NCI-H2171 (cell line): ENCODE measurements at places on chromosomes 12 and 14.
A peak's percentile ranks its signal among the peaks of the same experiment; 100 is the strongest.

GRCh38 chr12:11731455-11731854 lies 82.0 kb downstream of the ETV6 start:
- no peak for DNase-seq

DNA sequence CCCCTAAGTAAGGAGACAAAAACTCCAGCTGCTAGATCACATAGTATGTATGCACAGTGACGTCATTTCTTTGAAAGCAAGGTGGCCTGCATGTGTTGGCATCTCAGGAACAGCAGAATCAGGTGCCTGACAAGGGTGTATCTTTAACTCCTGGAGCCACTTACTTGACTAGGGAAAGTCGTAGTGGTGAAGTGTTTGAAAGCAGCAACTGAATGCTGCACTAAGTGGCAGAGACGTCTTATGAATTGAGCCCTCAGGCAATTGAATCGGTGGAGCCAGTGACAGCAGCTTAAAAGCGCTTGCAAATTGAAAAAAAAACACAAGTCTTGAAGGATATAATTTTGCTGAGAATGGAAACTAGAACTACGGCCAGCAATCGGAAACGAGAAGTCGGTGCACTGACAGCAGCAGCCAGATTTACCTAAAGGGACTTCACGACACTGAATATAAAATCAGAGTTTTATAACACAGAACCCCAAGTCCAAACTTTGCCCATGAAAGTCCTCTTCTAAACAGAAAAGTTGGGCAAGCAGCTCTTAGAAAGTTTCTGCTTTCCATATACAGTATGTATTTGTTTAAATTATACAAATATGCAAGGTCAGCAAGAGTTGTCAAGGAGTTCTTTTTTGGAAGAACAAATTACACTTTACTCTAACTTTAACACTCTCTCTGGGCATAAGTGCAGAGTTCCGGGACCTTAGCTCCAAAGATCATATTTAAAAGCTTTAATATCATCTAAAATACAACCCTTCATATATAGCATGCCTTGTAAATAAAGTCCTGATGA lies 1.1 kb downstream of the IGF1 start:
- DNase-seq: no peak

DNA sequence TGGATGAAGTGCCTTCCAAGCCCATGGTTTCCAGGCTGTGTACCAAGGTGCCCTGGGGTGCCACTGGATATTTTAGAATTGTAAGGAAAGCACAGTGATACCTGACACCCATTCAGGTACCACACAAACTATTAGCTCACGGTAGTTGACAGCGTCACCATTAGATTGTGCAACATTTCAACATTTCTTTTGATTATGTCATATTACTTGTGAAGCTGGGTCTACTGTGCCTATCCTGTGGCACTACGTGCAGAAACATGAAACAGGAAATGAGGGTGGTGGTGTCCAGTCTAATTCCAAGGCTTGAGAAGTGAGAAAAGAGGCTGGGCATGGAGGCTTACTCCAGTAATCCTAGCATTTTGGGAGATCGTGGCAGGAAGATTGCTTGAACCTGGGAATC lies 75.5 kb upstream of the CPM start:
- DNase-seq: peak; percentile 11

GRCh38 chr14:30417999-30418398 lies 141.0 kb upstream of the G2E3 start:
- no peak for DNase-seq

GRCh38 chr12:53287741-53288216 lies 7.6 kb upstream of the PFDN5 start:
- DNase-seq: peak; percentile 35

DNA sequence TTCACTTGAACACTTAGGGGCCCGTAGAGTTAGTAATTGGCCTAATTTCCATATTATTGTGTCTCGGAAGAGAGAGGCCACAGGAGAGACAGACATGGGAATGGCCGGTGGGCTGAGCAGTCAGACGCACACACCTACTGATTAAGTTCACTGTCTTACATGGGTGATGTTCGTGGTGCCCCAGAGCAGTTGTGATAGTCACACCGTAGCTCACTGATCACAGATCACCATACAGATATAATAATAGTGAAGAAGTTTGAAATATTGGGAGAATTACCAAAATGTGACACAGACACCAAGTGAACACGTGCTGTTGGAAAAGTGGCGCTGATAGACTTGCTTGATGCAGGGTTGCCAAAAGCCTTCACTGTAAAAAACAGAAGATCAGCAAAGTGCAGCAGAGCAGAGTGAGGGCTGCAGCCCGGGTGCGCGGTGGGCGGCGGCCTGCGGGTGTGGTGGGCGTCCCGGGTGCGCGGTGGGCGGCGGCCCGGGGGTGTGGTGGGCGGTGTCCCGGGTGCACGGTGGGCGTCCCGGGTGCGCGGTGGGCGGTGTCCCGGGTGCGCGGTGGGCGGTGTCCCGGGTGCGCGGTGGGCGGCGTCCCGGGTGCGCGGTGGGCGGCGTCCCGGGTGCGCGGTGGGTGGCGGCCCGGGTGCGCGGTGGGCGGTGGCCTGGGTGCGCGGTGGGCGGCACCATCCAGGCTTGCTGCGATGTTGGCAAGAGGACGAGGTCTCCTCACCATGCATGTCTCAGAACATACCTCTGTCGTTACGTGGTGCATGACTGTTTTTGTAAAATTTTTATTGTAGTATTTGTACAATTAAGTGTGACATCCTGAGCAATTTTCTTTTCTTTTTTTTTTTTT lies 34.3 kb upstream of the TEX22 start:
- DNase-seq: no peak

GRCh38 chr14:64561631-64562030 lies 11.9 kb downstream of the PPP1R36 start:
- DNase-seq: no peak

DNA sequence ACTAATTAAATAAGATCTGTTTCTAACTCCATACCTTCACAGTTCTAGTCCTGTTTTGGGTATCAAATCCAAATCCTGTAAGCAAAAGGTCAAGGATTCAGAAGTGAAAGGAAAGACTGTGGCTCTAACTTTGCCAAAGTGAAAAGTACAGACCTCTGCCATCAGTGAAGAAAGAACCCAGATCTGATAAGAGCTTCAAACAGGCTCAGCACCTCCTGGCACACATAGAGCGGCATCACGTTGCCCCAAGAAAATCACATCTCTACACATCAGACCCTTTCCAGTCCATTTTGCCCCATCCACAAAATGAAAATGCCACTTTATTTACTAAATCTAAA lies 23.2 kb downstream of the CLIP1 start:
- no peak for DNase-seq

DNA sequence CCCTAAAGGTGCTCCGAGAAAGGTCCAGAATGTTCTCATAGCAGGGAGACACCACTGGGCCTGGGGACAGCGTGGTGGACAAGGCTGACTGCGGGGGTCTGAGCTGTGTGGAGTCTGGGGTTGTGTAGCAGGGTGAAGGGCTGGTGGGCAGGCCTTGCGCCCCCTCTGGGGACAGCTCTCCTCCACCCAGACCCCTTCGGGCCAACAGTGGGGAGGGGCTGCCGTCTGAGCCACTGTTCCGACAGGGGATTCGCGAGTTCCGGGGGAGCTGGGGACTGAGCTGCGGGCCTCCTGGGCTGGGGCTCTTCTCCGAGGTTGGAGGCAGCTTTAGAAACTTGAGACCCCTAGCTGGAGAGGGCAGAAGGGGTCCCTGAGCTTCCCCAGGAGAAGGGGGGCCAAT lies 32.1 kb downstream of the NCKAP5L start:
- DNase-seq: no peak

DNA sequence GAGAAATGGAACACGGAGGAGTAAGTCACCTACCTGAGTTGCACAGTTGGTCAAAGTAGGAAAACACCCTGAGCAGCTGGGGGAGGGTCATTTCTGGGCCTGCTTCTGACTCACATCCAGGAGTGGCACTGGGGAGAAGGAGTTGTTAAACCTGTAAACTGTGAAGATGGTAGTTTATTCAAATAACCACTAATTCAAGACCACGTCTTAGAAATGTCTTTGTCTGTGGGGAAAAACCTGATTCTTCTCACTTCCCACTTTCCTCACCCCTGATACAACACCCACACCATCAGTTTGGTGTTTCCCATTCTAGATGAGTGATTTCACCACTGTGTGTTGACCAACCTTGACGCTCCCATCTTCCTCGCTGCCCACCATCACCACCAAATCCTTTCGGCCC lies 207.1 kb downstream of the ANO4 start:
- DNase-seq: no peak

GRCh38 chr14:96729889-96730288 lies 67.3 kb upstream of the VRK1 start:
- no peak for DNase-seq

GRCh38 chr12:92757597-92758121 lies 54.9 kb downstream of the PLEKHG7 start:
- DNase-seq: no peak

DNA sequence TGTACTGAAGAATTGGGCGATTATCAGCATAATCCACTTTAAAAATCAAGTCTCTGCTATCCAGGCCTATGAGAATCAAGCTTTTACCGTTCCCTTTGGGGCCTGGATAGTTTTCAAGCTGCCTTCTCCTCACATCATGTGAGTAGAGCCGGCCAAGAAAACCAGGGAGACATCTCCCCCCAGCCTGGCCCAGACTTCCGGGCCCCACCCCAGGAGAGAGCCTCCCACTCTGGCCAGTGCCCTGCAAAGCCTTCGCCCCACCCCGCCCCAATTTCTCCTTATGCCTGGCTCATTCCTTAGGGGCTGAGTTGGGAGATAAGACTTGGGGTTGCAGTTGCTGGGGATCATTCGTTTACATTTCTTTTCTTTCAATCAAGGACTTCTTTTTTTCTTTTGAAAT lies 1.4 kb upstream of the TMEM132C start:
- DNase-seq: no peak

GRCh38 chr12:32753605-32754004 lies 2.1 kb downstream of the YARS2 start:
- DNase-seq: no peak

DNA sequence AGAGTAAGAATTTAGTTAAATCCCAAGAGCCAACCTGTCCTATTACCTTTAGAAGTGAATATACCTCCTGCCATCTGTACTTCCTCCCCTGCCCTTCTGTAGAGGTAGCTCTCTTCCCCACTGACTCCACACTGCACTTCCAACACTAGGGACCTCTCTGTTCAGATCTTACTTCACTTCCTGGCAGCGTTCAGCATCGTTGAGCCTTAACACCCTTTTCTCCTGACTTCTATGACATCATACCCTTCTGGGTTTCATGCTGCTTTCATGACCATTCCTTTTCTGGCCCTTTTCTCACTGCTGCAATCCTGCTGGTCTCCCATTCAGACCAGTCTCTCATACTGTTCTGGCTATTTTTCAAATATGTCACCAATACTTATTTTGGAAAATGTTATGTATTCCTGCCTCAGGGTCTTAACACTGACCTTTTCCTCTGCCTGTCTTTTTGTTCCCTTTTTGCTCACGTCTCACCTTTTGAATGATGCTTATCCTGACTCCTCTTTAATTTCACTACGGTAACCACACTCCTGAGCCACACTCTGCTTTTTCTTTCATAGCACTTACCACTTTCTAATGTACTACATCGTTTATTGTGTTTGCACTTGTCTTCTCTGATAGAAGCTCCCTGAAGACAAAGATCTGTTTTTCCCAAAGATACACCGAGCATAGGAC lies 67.6 kb downstream of the PLEKHA5 start:
- DNase-seq: no peak

- no peak for DNase-seq
These were observed 27.1 kb upstream of the MTERF2 start for GRCh38 chr12:107014055-107014454.

- no peak for DNase-seq
These were observed 41.9 kb upstream of the BDKRB2 start for GRCh38 chr14:96162741-96163140.

DNA sequence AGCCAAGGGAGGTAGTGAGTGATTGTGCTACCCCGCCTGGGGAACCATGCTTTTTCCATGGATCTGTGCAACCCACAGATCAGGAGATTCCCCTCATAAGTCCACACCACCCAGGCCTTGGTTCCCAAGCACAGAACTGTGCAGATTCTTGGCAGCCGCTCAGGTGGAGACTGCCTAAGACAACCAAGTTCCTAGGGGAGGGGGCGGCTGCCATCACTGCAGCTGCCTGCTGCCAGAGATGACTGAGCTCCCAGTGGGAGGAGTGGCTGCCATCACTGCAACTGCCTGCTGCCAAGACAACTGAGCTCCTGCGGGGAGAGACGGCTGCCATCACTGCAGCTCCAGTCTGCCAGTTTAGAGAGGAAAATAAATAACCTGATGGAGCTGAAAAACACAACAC lies 138.3 kb upstream of the GARIN2 start:
- DNase-seq: no peak

GRCh38 chr12:56241424-56242303 lies 11.8 kb downstream of the SLC39A5 start:
- DNase-seq: no peak

DNA sequence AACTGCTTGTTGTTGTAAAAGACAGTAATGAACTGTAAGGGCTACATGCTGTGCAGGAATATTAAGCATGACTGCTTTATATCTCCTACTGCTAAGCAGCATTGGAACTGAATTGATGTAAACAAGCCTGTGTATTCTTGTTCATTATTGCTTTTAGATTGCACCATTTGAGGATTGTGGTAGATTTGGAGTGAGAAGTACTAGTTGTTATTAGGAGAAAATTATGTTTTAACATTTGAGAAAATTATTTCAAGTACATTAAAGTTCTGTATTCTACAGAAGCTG lies 212.7 kb downstream of the ERC1 start:
- no peak for DNase-seq

- no peak for DNase-seq
These were observed 13.7 kb upstream of the DERA start for GRCh38 chr12:15897433-15897832.

- no peak for DNase-seq
These were observed 63.2 kb upstream of the PTPRR start for GRCh38 chr12:70983692-70984091.

DNA sequence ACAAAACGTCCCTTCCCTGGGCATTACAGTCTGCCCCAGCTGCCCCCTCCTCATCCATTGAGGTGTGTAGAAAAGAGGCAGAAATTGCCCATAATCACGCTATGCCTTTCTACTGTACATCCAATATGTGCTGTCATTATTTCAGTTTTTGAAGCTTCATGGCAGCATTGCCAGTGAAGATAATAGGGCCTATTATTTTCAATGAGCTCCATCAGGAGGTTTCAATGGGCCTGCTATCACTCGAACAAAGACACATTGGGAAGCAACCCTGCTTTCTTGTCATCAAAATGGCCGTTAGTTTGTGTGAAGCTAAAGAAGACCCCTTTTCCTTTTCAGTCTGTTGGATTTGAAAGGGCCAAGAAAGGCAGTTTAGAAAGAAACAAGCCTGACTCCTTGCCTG lies 653.8 kb downstream of the NOVA1 start:
- no peak for DNase-seq

GRCh38 chr12:40376533-40377267 lies 151.9 kb downstream of the LRRK2 start:
- no peak for DNase-seq

GRCh38 chr12:12946686-12947355 lies 5.1 kb downstream of the GPRC5D start:
- no peak for DNase-seq
